ENCODE measurements at places on chromosomes 3 and 15. TPM values are rescaled to one million over a fixed set of nuclear protein-coding genes. Genes with fewer than 3 reads are reported as not detected.

The AHSG gene
- total RNA-seq: not detected

The NR2E3 gene
- under 0.01 TPM for total RNA-seq

The RTP2 gene
- not detected for total RNA-seq

The ETFA gene
- 159 TPM for total RNA-seq

The CTXND1 gene
- total RNA-seq: not detected

The SLTM gene
- total RNA-seq: 66.7 TPM

The FSTL1 gene
- total RNA-seq: 1,097 TPM

The SLC2A2 gene
- not detected for total RNA-seq

The NUP210 gene
- total RNA-seq: under 0.01 TPM

The GOLGA8G gene
- total RNA-seq: not detected

Data from IMR-90 (cell line).